ENCODE measurements at places on chromosomes 5 and 9.
A peak's percentile ranks its signal among the peaks of the same experiment; 100 is the strongest.

DNA sequence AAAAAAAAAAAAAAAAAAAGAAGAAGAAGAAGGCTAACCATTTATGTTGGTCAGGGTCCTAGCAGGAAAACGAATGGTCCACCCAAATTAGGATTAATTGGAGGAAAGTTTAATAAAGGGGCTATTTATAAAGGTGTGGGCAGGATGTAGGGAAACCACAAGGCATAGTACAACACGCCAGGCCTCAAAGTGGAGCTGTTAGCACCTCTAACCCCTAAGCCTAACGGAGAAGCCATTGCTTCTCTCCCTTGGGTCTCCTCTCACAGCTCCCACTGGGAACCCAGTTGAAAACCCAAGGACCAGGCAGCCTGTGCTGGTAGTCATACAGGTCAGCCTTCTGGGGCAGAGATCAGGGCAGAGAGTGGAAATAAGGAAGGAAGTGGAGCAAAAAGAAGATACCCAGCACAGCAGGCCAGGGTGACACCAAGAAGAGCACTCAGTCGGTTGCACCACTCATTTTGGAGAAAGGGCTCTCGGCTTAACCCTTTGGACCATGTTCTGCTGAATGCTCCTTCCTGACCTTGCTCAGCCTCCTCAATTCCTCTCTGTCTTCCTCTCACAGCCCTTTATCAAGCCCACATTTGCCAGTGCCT, 8.8 kb upstream of the GLIPR2 start:
- no peak for DNase-seq

DNA sequence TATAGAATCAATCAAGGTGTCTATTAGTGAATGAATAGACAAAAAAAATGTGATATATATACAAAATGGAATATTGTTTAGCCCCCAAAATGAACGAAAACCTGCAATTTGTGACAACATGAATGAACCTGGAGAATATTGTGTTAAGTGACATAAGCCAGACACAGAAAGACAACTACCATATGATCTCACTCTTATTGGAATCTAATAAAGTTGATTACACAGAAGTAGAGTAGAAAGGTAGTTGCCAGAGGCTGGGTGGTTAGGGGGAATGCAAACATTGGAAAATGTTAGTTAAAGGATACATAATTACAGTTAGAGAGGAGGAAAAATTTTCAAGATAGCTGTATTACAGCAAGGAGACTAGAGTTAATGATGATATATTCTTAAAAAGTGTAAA, 1962.3 kb downstream of the EFNA5 start:
- no peak for DNase-seq

- DNase-seq, result no peak
Measured at GRCh38 chr5:122761115-122761514, 13.8 kb upstream of the SNX2 start.

GRCh38 chr9:101578378-101578777, 16.4 kb downstream of the PPP3R2 start:
- no peak for DNase-seq

DNA sequence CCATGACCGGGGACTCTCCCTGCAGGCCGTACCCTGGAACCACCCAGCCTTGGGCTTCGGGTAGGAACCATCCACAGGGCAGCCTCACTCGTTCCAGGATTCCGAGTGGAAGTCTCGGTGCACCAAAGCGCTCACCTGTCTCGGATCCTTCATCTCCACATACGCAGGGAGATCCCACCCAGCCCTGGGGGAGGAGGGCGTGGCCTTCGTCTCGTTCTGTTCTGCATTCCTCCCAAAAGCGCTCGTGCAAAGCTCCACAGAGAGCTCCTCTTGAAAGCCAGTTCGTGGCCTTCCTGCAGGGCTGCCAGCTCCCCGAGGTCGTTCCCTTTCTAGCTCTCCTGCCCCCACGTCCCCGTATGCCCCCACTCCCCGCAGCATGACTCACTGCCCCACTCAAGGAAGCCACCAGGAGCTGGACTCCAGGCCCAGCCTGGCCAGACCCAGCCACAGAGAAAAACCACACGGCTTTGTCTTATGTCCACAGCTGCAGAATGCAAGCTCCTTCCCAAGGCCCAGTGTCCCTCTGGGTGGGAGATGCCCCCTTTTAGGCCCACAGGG, 65.0 kb upstream of the SARDH start:
- DNase-seq, result no peak

- DNase-seq, result no peak
Measured at GRCh38 chr5:159206368-159206767, 3.0 kb downstream of the RNF145 start.

- peak; percentile 16 for DNase-seq
Measured at GRCh38 chr5:113487416-113487780, 855 bp downstream of the MCC start.

DNA sequence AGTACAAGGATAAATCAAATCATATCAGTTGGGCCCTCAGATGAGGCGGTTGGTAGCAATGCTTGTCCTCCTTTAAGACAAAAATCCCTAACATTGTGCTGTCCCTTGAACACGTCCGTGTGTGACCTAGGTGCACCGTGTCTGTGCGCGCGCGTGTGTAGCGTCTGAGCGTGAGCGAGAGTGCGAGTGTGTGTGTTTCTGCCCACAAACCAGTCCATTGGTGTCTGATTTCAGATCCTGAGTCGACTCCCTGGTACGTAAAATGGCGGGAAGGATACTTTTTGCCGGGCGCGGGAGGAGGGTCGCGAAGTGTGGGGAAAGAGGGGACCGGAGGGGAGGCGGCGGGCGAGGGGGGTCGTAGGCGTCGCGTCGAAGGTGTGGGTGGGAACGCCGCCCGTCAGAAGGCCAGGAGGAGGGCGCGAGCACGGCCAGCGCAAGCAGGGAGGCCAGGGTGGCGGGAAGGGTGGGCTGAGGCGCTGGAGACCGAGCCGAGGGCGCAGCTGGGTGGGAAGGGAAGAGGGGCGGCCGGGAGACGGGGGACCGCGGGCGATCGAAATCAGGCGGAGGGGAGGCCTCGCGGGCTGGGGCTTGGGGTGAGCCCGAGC, 8.9 kb downstream of the OTP start:
- DNase-seq, result no peak

GRCh38 chr9:123957731-123958130, 27.8 kb upstream of the DENND1A start:
- DNase-seq, result no peak

GRCh38 chr5:110909950-110910349, 161.6 kb upstream of the TSLP start:
- no peak for DNase-seq

DNA sequence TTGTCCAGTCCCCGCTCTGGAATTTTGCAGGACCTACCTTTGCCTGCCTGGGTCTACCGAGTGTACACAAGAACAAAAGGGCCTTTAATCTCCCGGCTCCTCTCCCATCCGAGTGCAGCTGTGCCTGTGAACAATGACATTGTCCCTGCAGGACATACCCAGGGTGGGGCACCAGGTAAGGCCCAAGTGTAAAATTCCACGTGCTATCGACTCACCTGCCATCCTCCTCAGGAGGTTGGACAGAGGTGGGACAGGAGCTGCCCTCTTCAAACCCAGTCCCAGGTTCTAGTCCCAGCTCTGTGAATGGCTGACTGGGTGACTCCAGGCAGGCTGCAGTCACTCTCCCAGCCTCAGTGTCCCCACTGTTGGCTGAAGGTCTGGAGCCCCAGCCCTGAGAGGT, 159.6 kb upstream of the ALDH1B1 start:
- no peak for DNase-seq

DNA sequence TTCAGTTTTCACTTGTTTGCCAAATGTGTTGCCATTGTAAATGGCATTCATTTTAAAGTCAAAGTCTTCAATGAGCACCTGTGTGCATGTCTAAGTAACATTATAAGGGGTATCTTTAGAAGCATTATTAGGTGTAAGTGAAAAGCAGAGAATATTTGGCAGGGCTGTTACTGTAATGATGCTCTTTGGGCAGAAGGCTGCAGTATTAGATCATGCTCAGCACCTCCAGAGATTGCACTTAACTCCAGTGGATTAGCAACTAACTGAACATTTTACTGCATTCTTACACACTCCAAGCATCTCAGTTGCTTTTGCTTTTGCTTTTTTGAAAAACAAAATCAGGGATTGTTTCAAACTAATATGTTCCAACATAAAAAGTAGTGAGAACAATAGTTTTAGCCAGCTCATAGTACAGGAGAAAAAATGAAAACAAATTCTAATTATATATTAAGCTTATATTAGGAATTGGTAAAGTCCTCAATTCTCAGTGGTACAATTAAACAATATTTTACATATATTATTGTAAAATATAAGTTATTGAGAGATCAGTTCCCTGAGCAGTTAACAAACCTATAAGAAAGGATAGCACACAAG, 1740.9 kb upstream of the CDH9 start:
- no peak for DNase-seq

DNA sequence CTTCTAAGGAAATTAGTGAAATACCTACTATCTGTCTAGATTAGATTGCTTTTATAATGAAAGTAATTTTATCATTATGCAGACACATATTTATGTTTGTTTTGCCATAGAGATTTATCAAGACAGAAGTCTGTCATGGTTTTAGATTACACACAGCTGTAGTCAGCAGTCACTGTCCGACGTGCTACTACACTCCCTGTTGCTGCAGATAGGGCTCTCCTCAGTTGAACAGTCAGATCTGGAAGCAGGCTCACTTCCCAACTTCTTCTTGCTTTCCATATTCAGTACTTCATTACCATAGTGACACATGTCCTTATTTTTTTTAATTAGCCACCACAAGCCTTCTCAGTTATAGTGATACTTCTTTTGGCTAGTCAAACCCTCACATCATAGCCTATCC, 329.9 kb upstream of the ITGA1 start:
- no peak for DNase-seq

GRCh38 chr9:124000161-124000783, 11.3 kb upstream of the LHX2 start:
- DNase-seq, result no peak

GRCh38 chr5:144390133-144390532, 219.5 kb downstream of the KCTD16 start:
- no peak for DNase-seq

DNA sequence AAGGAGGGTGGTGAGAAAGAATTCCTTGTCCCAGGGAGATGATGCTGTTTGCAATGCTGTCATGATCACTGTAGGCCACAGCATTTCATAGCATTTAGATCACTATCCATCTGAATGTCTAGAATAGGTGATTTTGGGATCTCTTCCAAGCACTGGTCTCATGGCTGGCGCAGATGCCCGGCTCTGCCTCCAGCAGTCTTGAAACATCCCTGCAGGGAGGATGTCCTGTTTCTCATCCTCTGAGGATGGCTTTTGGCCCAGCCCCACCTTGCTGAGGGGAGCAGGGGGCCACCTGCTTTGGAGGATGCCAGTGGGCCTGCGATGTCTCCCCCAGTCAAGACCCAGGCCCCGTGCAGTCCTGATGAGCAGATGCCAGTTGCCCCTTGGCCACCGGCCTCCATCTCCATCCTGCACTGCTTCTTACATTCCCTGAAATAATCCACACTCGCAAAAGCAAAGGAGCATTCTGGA, 63.5 kb upstream of the GARNL3 start:
- no peak for DNase-seq

DNA sequence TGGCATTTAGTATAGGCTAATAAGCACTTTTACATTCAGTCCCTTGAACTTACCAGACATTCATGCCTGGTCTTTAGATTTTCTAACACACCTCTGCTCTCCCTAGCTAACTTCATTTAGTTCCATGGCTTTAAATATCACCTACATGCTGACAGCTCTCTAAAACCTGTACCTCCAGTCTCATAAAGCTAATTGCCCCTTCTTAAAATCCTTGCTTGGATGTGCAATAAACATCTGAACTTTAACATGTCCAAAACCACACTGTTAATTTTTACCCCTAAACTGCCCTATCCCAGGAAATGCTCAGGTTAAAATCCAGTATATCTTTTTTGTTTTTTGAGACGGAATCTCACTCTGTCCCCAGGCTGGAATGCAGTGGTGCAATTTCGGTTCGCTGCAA, 139.8 kb downstream of the CPLANE1 start:
- no peak for DNase-seq

- DNase-seq, result no peak
Measured at GRCh38 chr9:68961587-68961986, 52.3 kb downstream of the PRKACG start.

DNA sequence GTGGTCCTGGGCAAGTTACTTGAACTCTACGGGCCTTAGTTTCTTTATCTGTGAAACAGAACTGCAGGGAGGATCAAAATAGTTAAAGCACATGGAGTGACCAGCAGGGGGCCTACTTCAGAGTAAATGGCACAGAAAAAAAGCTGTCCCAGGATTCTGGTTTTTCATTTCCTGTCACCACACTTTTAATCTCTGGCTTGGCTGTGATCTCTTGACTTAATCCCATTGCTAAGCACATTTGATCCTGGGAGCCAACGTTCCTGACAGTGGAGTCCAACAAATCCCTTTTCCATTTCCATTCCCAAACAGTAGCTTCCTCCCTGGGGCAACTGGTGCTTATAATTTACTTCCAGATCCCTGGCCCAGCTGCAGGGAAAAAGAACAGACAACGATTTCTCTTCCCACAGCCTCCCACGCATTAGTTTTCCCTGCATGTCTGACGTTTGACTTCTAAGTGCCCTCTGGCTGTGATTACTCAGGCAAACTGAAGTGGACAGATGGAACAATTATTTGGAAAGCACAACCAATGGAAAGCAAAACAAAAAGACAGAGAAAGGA, 136.5 kb upstream of the STK32A start:
- DNase-seq, result peak; percentile 51

DNA sequence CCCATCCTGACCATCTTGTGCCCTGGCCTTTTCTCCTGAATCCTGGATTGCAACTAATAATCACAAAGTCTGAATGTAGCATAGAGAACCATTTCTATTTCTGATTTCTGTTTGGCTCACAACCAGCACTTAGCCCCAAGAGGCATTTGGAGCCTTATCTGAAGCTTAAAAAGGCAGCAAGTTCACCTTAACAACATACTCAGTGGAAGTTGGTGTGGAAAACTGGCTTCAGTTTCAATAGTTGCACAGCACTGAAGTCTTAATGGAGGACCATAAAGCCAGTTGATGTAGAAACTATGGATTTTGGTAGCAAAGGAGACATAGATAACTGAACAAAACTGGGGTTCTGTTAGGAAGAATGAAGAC, 574.1 kb downstream of the PSAT1 start:
- no peak for DNase-seq

DNA sequence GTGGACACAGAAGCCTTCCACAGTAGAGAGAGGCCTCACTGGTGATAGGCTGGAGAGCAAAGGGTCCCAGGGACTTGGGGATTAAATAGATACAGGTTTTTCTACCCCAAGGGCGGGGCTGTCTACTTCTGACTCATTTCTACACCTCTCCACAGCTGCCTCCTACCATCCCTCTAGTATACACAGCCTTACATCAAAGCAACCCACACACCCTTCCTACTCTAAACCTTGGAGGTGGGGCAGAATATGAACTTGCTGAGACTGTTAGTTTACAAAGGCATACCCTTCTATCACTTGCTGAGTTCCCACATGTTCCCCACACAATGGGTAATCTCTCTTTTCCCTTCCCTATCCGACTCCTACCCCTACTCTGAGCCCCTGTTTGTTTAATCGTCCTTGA, 19.9 kb upstream of the PCA3 start:
- no peak for DNase-seq

GRCh38 chr5:146825033-146825432, 53.5 kb downstream of the PPP2R2B start:
- peak; percentile 71 for DNase-seq
